Left cardiac atrium (tissue), 4 donors: ENCODE measurements at places on chromosomes 2 and 18. TPM values are rescaled to one million over a fixed set of nuclear protein-coding genes. Genes with fewer than 3 reads are reported as not detected.

The COL4A4 gene
- 17.2 TPM for total RNA-seq

- no peak for DNase-seq
These were observed 188.2 kb upstream of the SYT4 start for GRCh38 chr18:43465483-43465882.

DNA sequence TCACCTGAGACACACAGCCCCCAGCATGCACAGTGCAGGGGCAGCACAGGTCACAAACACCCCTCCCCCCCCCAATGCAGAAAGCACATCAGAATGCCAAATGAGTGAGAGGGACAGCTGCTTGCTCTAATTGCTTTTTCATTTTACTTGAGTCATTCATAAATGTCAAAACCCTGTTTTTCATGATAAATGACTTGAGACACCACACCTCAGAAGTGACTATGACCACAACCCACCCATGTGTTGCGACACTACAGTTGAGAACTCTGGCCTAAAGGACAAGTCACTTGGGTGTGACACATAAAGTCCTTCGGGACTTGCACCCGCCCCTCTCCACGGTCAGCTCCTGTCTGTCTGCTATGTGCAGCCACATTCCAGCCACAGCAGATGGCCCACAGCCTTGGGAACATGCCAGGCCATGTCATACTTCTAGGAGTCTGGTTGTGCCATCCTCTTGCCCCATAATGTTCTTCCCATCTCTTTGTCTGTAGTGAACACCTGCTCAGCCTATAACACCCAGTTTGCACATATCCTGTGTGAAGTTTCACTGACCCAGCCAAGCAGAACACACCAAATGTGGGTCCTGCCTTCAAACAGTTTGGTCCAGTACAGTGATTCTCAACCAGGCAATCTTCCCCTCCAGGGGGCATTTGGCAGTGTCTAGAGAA, 30.2 kb upstream of the RIOK3 start:
- DNase-seq: peak; percentile 53

- no peak for DNase-seq
These were observed 12.3 kb downstream of the ODC1 start for GRCh38 chr2:10435820-10436204.

- no peak for DNase-seq
These were observed 112.9 kb downstream of the RIF1 start for GRCh38 chr2:151522556-151522955.

- no peak for DNase-seq
These were observed 53.0 kb upstream of the TANK start for GRCh38 chr2:161107265-161107664.

The GALNT14 gene
- total RNA-seq: 0.76 TPM
